ENCODE measurements at places on chromosomes 1 and 21.

- DNase-seq, result no peak
These were observed 251.3 kb downstream of the SDCCAG8 start for GRCh38 chr1:243507001-243507671.

GRCh38 chr1:148263128-148263905 is 111.2 kb upstream of the NBPF11 start:
- peak; percentile 96 for DNase-seq

DNA sequence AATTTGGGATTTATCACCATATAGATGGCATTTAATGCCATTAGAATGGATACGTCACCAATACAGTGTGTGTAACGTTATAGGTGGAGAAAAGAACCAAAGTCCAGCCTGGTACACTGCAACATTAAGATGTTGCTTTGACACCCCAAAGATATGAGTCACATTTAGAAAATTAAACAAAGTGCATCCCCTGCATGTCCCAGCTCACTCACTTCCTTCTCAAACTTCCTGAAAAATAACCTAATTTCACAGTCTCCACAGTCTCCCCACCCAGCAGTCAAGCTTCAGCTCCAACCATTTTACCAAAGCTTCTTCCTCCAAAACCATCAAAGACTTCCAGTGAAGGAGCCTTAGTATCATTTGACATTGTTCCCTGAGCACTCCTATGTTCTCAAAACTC is 111.9 kb downstream of the OMA1 start:
- no peak for DNase-seq

GRCh38 chr21:45504516-45505415 is 37.5 kb downstream of the SLC19A1 start:
- DNase-seq, result no peak

DNA sequence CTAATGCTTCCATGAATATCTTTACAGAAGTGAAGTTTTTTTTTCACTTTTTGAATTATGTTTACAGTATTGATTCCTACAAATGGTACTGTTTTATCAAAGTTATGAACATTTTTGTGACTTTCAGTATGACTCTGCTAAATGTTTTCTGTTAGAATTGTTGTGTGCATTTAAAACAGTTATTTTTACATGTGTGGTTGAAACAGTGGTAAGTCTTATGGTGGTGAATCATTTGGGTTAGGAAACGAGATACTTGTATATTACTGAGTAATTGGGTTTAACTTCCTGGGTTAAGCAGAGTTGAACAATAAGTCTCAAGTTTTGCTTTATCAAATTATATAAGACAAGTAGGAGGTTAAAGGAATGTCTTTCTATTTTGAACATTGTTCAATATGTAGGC is 66.8 kb downstream of the VPS13D start:
- no peak for DNase-seq

GRCh38 chr21:34351786-34352241 is 12.0 kb upstream of the KCNE2 start:
- DNase-seq, result peak; percentile 79

DNA sequence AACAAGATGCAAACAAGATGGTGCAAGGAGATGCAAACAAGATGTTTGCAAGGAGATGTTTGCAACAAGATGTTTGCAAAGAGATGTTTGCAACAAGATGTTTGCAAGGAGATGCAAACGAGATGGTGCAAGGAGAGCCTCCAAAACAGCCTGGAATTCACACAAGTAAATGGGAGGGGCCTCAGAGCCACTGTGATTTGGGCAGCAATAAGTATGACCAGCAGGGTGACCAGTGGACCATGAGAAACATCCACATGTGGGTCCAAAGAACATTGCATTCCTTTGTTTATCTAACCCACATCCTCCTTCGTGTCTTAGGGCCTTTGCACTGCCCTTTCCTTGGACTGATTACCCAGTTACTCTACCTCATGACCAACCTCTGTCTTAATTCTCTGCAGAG is 162.9 kb downstream of the PLPP3 start:
- DNase-seq, result no peak

DNA sequence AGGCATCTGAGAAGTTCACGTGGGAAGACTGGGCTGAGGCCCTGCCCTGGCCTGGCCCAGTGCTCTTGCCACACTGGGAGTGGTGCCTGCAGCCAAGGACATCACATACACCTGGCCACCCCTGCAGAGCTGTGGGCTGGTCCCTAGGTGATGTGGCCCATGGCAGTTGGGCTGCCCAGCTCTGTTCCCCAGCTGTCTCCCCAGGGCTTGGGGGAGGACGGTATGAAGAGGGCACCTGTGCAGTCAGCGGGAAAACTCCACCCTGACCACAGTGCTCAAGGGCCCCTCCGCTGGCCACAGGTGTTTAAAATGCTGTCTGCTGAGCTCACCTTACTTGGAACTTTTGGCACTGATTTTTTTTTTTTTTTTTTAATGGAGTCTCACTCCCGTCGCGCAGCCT is 120.4 kb upstream of the SLC25A33 start:
- no peak for DNase-seq

GRCh38 chr1:154745286-154745731 is 124.8 kb downstream of the KCNN3 start:
- DNase-seq, result no peak

DNA sequence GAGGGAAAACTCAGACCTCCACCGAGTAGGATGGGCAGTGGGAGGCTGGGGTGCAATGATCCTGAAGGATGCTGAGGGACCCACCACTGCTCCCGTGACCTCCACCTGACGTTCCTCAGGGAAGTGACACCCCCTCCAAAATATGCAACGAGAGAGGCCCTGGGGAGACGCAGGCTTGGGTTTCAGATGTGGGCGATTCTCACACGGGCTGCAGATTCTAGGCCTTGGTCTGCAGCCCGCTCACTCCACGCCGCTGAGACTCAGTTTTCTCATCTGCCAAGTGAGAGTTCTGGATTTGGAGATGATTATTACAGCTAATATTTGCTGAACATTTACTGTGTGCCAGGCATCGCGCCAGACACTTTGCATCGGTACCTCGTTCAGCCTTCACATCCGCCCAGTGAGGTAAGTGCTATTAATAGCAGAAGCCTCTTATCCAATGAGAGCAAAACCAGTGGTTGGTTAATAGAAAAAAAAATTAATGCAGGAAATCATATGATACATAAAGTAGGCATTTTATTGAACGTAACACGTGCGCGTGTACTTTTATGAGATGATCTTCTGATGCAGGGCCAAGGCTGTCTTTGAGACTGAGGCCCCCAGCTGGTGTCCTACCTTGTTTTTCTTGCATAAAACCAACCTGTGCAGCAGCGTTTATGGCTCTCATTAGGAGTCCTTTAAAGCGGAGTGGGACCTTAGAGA is 102.0 kb upstream of the RUNX3 start:
- no peak for DNase-seq

GRCh38 chr1:81242103-81242502 is 558.6 kb upstream of the ADGRL2 start:
- no peak for DNase-seq

DNA sequence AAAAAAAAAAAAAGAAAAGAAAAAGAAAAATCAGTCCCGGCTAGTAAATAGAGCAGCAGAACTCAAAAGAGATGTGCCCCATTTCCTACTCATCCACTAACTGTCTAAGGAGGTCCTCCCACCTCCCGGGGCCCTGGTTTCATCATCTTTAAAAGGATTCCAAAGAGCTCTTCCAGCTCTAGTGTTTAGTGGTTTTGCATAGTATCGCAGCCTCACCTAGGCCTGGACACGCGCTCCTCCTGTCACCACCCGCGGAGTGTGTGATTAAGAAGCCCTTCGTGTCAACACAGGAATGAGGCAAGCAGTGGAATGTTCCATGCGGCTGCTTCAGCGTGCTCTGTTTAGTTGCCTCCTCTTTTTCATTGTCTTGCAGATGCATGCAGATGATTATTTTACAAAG is 49.0 kb downstream of the LBR start:
- DNase-seq, result peak; percentile 93

- DNase-seq, result no peak
These were observed 4.6 kb downstream of the LRRC8C start for GRCh38 chr1:89637496-89637895.

- DNase-seq, result no peak
These were observed 2.7 kb downstream of the HMGN1 start for GRCh38 chr21:39346206-39346605.

DNA sequence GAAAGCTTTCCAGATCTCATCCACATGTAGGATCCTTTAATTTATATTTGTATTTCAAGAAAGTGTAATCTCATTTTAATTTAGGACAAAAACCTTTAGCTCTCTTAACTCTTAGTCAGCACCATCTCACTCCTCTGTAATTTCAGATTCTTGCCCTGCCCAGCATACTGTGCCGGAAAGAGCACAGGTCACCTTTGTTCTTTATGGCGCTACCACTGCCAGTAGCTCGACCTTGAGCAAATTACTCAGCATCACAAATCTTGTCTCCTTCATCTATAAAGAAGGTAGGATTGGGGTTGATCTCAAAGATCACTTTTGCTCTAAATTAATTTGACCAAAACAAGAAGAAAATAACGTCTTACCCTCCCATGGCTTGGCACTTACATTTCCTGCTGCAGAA is 56.1 kb upstream of the ZC3H11B start:
- DNase-seq, result no peak

- no peak for DNase-seq
These were observed 16.2 kb downstream of the PLXNA2 start for GRCh38 chr1:208228026-208228425.

GRCh38 chr1:203649999-203650836 is 23.6 kb downstream of the ATP2B4 start:
- DNase-seq, result peak; percentile 96

GRCh38 chr1:85258536-85259117 is 835 bp downstream of the C1orf52 start:
- DNase-seq, result peak; percentile 29

DNA sequence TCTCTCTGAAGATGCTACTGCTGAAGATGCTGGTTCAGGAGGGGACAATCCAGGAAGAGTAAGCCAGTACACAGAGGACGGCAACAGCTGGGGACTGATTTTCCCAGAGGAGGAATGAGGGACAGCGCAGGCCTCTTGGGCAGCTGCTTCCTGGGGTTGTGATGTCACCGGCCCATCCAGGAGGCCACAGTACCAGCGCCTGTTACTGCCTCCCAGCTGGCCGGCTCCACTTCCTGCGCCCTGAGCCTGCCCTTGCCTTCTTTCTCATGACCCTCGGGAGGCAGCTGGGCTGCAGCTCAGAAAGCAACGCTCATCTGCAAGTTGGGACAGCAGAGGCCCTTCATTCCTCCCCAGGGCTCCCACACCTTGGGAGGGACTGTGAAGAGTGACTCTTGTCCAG is 21.9 kb upstream of the ID3 start:
- DNase-seq, result peak; percentile 56

GRCh38 chr1:154607609-154608396 is at the start of gene ADAR:
Gene ADAR (minus strand): TSS chr1:154608186. CDS start chr1:154608006, 180 bp downstream.
- DNase-seq, result peak; percentile 85

GRCh38 chr1:204511366-204511765 is 4.8 kb upstream of the MDM4 start:
- no peak for DNase-seq

DNA sequence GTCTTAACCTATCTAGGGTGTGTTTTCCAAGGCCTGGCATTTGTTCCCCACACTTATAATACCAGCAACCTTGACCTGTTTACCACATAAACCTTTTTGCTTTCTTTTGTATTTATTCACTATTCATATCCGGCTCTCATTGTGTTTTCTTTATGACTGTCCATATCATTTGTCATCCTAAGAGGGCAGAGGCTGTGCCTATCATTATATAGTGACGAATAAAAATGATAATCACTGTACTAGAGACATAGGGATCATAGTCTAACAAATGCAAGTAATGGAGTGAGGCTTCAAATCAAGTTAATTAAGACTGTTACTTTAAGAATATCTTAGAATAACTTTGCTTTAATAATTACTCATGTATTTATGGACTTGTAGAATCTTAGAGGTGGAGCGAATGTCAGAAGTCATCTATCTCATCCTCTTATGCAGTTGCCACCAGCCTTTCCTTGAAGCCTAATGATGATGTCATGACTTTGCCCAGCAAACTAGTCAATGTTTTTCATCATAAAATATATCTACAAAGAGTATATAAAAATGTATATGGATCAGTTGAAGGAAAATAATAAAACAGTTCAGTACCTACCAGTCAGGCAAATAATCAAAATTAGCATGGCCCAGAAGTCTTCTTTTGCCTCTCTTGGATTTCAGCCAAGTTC is 4.7 kb upstream of the ETV3 start:
- no peak for DNase-seq

DNA sequence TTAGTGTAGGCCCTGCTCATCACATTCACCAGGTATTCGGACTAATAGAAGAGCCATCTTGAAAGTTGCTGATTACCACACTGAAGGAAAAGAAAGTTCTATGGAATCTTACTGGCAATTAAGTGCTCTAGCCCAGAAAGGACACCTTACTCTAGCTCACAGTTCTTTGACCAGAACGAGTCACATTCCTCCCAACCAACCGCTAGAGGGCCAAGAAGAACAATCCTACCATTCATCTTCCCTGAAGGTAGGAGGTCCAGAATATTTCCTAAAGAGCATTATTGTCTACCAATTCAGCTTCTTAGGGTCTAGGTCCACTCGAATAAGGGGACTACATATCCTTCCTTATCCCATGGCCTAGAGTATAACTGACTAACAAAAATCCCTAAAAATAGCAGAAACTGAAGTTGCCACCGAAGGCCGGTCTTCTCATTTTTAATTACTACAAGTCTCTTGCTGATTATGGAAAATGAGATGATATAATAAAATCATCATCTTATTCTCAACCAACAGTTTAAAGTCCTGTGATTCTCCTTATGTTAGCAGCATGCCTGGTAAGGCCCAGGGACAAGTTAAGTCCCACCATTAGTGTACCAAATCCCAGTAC is 2.7 kb upstream of the FMO1 start:
- DNase-seq, result peak; percentile 38

- no peak for DNase-seq
These were observed 29.3 kb upstream of the SERPINC1 start for GRCh38 chr1:173946380-173946921.

DNA sequence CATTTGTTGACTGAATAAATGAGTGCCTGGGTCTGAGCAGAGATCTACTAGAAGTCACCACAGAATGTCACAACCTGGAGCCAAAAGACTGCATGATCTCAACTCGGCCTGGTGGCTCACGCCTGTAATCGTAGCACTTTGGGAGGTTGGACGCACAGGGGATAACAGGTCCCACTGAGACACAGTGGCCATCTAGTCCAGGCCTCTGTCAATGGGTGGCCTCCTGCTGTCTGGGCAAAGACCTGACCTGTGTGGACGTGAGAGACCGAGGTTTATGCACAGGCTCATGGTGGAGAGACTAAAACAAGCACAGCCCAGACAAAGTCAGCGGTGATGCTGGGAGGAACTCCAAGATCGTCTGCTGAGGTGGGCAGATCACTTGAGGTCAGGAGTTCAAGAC is 103.0 kb upstream of the BACE2 start:
- DNase-seq, result no peak

Data from ELF-1 (cell line).